ENCODE measurements at places on chromosomes 11 and 22. TPM values are rescaled to one million over a fixed set of nuclear protein-coding genes. Genes with fewer than 3 reads are reported as not detected.

Gene LARGE2
- total RNA-seq = not detected

Gene SLC22A8
- total RNA-seq = not detected

Gene ARHGAP42
- 13.9 TPM for total RNA-seq

Gene MUC2
- not detected for total RNA-seq

Gene TMEM41B
- 48.8 TPM for total RNA-seq

Gene IFITM5
- not detected for total RNA-seq

DNA sequence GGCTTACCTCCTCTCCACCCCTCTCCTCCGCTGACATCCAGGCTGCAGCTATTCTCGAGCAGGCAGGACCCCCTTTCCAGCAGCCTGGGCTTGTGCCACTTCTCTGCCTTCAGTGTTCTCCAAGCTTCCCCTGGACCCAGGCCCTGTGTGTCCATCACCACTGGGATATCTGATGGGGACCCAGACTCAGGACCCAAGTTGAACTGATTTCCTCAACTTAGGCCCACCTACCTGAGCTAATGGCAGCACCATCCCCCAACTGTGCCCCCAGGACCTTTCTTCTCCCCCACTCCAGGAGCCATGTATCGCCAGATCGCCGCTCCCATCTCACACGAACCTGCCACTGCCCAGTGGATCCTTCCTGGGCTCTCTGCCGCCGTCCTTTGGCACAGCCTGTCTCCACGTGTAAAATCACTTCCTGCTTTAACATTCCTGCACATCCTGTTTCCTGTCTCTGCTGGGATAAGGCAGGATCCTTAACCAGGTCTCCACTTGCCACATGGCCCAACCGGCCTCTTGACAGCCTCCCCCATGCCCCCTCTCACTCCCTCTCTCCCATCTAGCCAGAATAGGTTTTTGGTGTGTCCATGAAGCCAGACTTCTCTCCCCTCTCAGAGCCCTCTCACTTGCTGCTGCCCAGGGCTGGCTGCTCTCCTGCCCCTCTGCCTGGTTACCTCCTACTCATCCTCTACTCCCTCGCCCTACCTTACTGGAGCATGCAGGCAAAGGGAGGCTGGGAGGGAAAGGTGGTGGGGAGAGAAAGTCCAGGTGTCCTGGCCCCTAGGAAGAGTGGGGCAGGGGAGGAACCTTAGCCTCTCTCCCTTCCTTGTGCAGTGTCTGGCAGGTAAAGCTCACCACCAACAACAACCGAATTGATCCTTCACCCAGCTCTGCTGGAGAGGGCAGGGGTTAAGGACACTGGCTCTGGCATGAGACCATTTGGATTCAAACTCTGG lies 9.4 kb downstream of the SPATA19 start:
- DNase-seq = no peak

DNA sequence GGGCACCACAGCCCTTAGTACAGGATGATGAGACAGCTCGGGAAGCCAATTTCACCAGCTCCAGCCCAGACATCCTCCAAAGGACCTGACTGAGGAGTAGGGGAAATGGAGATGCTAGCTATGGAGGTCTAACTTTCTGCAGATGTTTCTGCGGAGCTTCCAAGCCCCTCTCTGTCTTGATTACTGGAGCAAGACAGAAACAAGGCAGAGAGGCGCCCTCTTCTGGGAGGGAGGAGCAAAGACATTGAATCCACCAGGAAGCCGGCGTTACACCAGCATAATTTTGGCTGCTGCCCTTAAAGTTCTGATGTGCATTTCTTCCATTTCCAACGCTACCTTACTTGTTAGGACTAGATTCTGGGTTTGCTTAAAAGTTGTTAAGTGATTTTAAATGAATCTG lies 107.3 kb upstream of the HSD17B12 start:
- DNase-seq = no peak

GRCh38 chr22:43269246-43269645 lies 73.9 kb downstream of the SCUBE1 start:
- DNase-seq = no peak

- DNase-seq = no peak
Observed at GRCh38 chr11:73570415-73571114, 27.3 kb downstream of the FAM168A start.

DNA sequence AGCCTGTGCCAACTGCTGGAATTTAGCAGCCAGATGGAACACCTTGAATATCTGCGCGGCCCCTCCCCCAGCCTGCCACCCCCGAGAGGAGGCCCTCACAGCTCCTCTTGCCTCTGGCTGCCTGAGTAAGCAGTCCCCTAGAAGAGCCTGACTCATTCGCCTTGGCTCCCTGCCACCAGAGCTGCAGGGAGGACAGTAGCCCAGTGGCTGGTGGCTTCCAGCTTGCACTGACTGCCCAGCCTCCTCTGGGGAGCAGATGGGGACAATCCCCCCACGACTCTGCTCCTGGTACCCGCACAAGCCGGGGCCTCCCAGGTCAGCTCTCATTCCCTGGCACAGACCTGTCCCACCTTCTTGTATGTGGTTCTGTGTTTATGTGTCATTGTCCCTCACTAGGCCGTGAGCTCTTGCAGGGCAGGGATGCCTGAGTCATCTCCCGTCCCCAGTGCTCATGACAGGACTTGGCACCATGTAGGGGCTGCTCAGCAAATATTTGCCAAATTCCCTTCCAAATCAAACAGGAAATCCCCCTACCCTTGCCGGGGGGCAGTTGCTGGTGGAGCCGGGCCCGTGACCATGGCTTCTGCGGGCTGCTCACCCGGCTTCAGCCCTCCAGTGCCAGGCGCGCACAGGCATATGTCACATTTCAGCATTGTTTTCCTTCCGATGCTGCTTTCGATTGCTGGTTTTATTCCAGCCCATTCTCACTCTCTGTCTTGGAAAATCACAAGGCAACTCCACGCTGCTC lies 43.6 kb downstream of the CACNG2 start:
- DNase-seq = peak; percentile 85

GRCh38 chr11:87421422-87421821 lies 383.7 kb downstream of the TMEM135 start:
- DNase-seq = peak; percentile 83

DNA sequence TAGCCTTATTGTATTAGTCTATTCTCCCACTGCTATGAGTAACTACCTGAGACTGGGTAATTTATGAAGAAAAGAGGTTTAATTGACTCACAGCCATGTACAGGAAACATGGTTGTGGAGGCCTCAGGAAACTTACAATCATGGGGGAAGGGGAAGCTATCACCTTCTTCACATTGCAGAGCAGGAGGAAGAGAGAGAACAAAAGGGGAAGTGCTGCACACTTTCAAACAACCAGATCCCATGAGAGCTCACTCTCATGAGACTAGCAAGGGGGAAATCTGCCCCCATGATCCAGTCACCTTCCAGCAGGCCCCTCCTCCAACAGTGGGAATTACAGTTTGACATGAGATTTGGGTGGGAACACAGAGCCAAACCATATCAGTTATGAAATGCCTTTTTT lies 179.4 kb downstream of the ARHGAP42 start:
- no peak for DNase-seq

- peak; percentile 30 for DNase-seq
Observed at GRCh38 chr22:23187871-23188700, 7.8 kb downstream of the BCR start.

- DNase-seq = no peak
Observed at GRCh38 chr11:130718120-130718519, 198.2 kb downstream of the SNX19 start.
